ENCODE measurements at places on chromosomes 4 and X. TPM values are rescaled to one million over a fixed set of nuclear protein-coding genes. Genes with fewer than 3 reads are reported as not detected.
A peak's percentile ranks its signal among the peaks of the same experiment; 100 is the strongest.

GRCh38 chr4:83114576-83114975 lies at the start of gene PLAC8:
TSS of gene PLAC8 (minus strand) at chr4:83114729. CDS start at chr4:83107921, 6,808 bp downstream.
- H3K4me1 ChIP-seq, result peaks cover 27% of the 10 kb centered on the region
- no peaks in the 10 kb centered on the region for H3K27me3 ChIP-seq
- peak within 1 kb of the TSS; percentile 57 for H3K4me3 ChIP-seq
- H3K36me3 ChIP-seq, result peaks cover 7% of the 10 kb centered on the region
- DNase-seq, result peak; percentile 59

- H3K27me3 ChIP-seq, result peaks cover 29% of the 10 kb centered on the region
- H3K36me3 ChIP-seq, result no peaks in the 10 kb centered on the region
- peaks cover 6% of the 10 kb centered on the region for H3K4me1 ChIP-seq
- DNase-seq, result no peak
- H3K27ac ChIP-seq, result no peak overlapping the region
Measured at GRCh38 chr4:7367864-7368277, 66.9 kb downstream of the PSAPL1 start.

DNA sequence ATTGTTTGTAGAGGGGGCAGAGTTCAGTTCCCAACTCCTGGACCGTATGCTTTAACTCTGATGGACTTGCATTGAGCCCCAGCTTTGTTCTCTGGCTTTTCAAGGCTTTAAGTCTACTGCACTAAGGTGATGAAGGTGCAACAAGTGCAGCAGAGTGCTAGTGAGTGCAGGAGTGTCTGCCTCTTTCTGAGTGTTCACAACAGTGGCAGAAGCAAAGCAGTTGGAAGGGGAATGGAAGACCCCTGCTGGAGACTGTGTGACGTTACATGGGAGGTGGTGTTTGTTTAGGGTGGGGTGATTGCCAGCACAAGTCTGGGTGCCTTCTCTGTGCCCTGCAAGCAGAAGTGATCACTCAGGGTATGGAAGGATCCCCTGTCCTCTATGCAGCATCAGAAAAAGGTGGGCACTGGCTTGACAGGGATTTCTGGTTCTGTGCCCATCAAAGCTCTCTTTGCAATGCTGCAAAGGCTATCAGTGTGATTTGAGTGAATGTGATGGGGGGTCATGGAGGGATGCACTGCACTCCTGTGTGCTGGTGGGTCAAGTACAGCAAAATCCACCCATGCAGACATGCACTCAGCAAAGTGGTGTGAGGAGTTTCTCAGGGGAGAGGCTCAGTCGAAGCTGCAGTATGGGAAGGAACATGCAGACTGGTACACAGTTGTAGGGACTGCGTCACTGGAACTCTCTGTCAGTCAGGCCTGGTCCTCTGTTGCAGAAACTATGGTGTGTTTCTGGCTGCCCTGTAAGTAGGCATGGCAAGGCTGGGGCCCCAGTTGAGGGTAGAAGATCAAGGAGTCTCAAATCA lies 70.9 kb upstream of the UGT2B7 start:
- no peaks in the 10 kb centered on the region for H3K36me3 ChIP-seq
- H3K4me3 ChIP-seq, result no peak overlapping the region
- peak; percentile 23 for DNase-seq

DNA sequence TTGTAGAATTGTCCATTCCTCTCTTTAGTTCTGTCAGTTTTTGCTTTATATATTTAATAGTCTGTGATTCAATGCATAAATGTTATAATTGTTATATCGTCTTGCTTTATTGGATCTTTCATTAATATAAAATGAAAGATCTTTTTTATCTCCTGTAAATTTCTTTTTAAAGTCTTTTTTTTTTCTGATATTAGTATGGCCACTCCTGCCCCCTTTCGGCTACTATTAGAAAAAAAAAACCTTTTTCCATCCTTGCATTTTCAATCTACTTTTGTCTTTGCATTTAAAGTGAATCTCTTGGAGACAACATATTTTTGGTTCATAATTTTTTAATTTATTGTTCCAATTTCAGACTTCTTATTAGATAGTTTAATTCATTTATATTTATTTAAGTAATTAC lies 677.4 kb upstream of the NDST4 start:
- H3K4me1 ChIP-seq, result no peaks in the 10 kb centered on the region
- peaks cover 14% of the 10 kb centered on the region for H3K27me3 ChIP-seq
- H3K36me3 ChIP-seq, result no peaks in the 10 kb centered on the region
- no peak overlapping the region for H3K27ac ChIP-seq

GRCh38 chr4:57211131-57211530 lies 100.9 kb upstream of the IGFBP7 start:
- no peaks in the 10 kb centered on the region for H3K27me3 ChIP-seq
- no peaks in the 10 kb centered on the region for H3K4me1 ChIP-seq
- H3K36me3 ChIP-seq, result no peaks in the 10 kb centered on the region
- no peak overlapping the region for H3K4me3 ChIP-seq
- H3K27ac ChIP-seq, result no peak overlapping the region
- DNase-seq, result no peak

GRCh38 chr4:13355111-13355880 lies 128.8 kb downstream of the RAB28 start:
- no peak overlapping the region for H3K27ac ChIP-seq
- no peaks in the 10 kb centered on the region for H3K27me3 ChIP-seq
- H3K4me3 ChIP-seq, result no peak overlapping the region

- H3K27me3 ChIP-seq, result no peaks in the 10 kb centered on the region
- peak overlapping the region; percentile 7 for H3K4me3 ChIP-seq
- peaks cover 14% of the 10 kb centered on the region for H3K4me1 ChIP-seq
- H3K36me3 ChIP-seq, result peaks cover 7% of the 10 kb centered on the region
Measured at GRCh38 chr4:181685461-181685860, 557.7 kb upstream of the TENM3 start.

DNA sequence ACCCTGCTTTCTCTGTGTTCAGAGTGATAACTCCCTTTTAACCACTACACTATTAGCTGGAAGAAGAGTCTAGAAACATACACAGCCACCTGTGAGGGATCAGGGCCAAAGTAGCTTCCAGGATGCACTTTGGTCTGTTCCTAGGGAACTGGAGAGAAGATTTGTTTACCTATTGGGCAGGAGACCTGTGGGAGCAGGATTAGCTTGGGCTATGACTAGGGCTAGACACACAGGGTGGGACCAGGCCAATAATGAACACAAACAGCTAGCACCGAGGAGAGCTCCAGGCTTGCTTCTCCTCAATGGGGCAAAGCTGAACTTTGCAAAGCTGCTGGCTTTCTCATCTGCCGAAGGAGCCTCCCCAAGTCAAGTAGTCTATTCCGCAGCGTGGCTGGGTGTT lies 24.4 kb upstream of the MAP7D3 start:
- H3K27me3 ChIP-seq, result peaks cover 29% of the 10 kb centered on the region
- peaks cover 11% of the 10 kb centered on the region for H3K4me1 ChIP-seq

GRCh38 chrX:112695494-112695893 lies 15.8 kb upstream of the LHFPL1 start:
- H3K27me3 ChIP-seq, result peaks cover 17% of the 10 kb centered on the region
- H3K27ac ChIP-seq, result no peak overlapping the region
- no peaks in the 10 kb centered on the region for H3K4me1 ChIP-seq
- H3K4me3 ChIP-seq, result no peak overlapping the region

DNA sequence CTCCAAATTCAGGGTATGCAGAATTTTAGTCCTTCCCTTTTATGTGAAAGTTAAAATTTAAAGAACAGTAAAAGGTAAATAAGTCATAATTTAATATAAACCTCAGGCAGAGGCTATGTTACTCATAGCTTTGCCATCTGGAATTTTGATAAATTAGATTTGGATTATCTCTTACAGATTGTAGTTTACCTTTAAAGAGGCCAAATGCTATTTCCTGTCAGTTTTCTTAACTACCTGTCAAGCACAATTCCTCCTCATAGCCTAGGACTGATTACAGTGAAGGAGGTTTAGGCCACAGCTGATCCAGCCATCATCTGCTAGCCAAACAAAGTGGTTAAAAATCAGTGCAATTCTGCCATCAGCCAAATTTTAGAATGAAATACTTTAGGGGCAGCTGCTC lies 128.1 kb downstream of the MFAP3L start:
- H3K4me3 ChIP-seq, result no peak overlapping the region
- H3K4me1 ChIP-seq, result peaks cover 17% of the 10 kb centered on the region
- H3K27ac ChIP-seq, result no peak overlapping the region
- no peaks in the 10 kb centered on the region for H3K27me3 ChIP-seq
- H3K36me3 ChIP-seq, result no peaks in the 10 kb centered on the region
- DNase-seq, result no peak

DNA sequence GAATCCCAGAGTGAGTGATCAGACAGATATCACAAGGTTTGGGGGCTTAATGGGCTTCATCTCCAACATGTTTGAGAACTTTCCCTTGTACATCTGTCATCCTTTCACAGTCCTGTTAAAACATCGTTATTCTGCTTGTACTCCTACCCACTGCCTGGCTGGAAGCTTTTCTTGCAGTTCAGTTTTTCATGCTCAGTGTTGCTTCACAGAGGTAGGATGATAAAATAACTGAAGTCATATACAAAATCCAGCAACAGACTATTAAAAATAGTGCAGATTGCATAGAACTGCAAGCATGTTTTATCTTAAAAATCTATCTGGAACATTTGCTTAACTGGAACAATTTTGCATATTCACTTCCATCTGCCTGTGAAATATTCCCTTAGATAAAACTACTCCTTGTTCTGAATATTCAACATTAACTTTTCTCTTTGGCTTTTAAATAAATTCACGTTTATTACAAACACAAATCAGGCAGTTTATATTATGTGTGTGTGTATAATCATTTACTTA lies 579.6 kb upstream of the IGFBP7 start:
- no peak overlapping the region for H3K27ac ChIP-seq
- no peaks in the 10 kb centered on the region for H3K27me3 ChIP-seq
- no peaks in the 10 kb centered on the region for H3K36me3 ChIP-seq
- H3K4me3 ChIP-seq, result no peak overlapping the region
- H3K4me1 ChIP-seq, result no peaks in the 10 kb centered on the region
- no peak for DNase-seq

DNA sequence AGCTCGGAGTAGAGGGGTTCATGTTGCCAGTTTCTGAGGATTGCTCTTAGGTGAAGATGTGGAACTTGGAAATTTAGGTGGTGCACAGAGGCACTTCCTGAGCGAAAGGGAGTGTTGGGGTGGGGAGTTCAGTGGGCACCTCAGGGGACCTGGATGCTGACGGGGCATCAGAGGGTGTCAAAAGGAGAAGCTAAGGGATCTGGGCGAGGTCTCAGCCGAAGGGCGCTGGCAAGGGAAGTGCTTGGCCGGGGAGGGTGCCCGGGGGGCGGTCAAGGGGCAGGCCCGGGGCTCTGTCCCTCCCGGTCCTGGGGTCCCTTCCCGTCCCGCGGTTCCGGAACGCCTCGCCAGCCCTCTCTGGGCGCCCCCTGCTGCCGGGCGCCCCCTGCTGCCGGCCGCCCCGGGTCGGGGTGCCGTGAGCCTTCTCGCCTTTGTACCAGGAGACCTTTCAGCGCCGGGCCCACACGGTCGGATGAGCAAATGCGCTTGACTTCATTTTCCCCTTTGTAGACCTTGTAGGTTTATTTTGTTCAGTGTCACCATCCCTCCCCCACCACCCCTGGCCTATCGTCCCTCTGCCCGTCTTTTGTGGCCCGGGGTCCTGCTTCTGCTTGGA lies 3.0 kb upstream of the PHOX2B start:
- DNase-seq, result no peak
- no peaks in the 10 kb centered on the region for H3K27me3 ChIP-seq
- H3K4me3 ChIP-seq, result no peak overlapping the region

GRCh38 chr4:141331534-141332358 lies 111.1 kb downstream of the ZNF330 start:
- H3K27ac ChIP-seq, result no peak overlapping the region
- H3K27me3 ChIP-seq, result no peaks in the 10 kb centered on the region
- DNase-seq, result no peak
- H3K4me1 ChIP-seq, result peaks cover 21% of the 10 kb centered on the region
- no peak overlapping the region for H3K4me3 ChIP-seq

DNA sequence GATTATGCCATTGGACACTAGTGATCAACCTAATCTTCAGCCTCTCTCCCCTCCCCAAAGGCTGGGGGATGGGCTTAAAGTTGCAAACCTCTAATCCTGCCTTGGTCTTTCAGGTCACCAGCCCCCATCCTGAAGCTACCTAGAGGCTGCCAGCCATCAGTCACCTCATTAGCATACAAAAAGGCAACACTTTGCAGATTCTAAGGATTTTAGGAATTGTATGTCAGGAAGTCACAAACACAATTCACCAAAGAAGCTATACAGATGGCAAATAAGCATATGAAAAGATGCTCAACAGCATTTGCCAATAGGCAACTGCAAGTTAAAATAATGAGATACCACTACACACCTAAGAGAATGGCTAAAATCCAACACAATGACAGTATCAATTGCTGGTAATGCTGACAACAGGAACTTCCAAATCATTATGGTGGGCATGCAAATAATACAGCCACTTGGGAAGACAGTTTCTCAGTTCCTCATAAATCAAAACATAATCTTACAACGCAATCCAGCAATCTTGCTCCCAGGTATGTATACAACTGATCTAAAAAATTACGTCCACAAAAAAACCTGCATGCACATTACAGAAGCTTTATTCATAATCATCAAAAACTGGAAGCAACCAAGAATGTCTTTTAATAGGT lies 9.0 kb upstream of the PIM2 start:
- no peaks in the 10 kb centered on the region for H3K4me1 ChIP-seq
- peaks cover 54% of the 10 kb centered on the region for H3K36me3 ChIP-seq
- no peak for DNase-seq
- no peak overlapping the region for H3K4me3 ChIP-seq

DNA sequence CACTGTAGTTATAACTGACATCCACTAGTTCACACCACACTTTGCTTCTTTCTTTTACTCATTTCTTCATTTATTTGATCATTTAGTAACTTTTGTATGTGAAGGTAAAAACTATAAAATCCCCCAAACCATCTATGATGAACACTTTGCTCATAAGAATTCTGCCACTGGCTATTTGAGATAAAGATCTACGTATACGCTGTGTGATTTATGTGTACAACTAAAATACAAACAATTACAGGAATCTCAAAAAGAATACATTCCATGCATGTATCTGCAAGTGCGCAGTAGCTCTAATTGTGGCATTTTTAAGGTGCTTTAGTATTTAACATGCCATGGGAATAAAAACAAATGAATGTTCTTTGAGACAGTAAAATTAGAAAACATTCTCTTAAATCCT lies 156.9 kb upstream of the NAP1L5 start:
- no peaks in the 10 kb centered on the region for H3K4me1 ChIP-seq
- no peaks in the 10 kb centered on the region for H3K36me3 ChIP-seq
- H3K27me3 ChIP-seq, result no peaks in the 10 kb centered on the region
- no peak overlapping the region for H3K27ac ChIP-seq
- no peak overlapping the region for H3K4me3 ChIP-seq
- DNase-seq, result no peak

- H3K27ac ChIP-seq, result no peak overlapping the region
- no peaks in the 10 kb centered on the region for H3K4me1 ChIP-seq
- H3K27me3 ChIP-seq, result no peaks in the 10 kb centered on the region
- H3K4me3 ChIP-seq, result no peak overlapping the region
- peak; percentile 60 for DNase-seq
- H3K36me3 ChIP-seq, result no peaks in the 10 kb centered on the region
Measured at GRCh38 chrX:76279007-76279406, 106.1 kb downstream of the PBDC1 start.

NDUFB11 gene
- 98.5 TPM for total RNA-seq

MAGEA11 gene
- total RNA-seq, result not detected

RHOXF1 gene
- not detected for total RNA-seq

SLC10A6 gene
- not detected for total RNA-seq

RBM41 gene
- 24.7 TPM for total RNA-seq

VCX2 gene
- total RNA-seq, result not detected

FAM241A gene
- 8.2 TPM for total RNA-seq
